ENCODE measurements at places on chromosomes 16 and 17.

- no peak for DNase-seq
Measured at GRCh38 chr17:4504188-4504587, 5.5 kb downstream of the SPNS2 start.

DNA sequence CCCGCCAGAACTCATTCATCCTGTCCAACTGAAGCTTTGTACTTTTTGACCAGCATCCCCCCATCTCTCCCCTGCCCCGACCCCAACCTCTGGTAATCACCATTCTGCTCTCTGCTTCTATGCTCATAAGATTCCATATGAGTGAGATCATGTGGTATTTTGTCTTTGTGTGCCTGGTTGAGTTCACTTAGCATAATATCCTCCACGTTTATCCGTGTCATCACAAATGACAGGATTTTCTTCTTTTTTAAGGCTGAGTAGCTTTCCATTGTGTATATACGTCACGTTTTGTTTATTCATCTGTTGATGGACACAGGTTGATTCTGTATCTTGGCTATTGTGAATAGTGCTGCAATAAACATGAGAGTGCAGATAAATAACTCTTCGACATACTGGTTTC lies 278.9 kb downstream of the SNX29 start:
- no peak for DNase-seq

- DNase-seq, result no peak
Measured at GRCh38 chr17:47281216-47281615, 27.6 kb downstream of the ITGB3 start.

- DNase-seq, result no peak
Measured at GRCh38 chr16:70393662-70394061, 45.2 kb downstream of the ST3GAL2 start.

GRCh38 chr16:2053211-2053610 lies 5.4 kb downstream of the TSC2 start:
- no peak for DNase-seq

DNA sequence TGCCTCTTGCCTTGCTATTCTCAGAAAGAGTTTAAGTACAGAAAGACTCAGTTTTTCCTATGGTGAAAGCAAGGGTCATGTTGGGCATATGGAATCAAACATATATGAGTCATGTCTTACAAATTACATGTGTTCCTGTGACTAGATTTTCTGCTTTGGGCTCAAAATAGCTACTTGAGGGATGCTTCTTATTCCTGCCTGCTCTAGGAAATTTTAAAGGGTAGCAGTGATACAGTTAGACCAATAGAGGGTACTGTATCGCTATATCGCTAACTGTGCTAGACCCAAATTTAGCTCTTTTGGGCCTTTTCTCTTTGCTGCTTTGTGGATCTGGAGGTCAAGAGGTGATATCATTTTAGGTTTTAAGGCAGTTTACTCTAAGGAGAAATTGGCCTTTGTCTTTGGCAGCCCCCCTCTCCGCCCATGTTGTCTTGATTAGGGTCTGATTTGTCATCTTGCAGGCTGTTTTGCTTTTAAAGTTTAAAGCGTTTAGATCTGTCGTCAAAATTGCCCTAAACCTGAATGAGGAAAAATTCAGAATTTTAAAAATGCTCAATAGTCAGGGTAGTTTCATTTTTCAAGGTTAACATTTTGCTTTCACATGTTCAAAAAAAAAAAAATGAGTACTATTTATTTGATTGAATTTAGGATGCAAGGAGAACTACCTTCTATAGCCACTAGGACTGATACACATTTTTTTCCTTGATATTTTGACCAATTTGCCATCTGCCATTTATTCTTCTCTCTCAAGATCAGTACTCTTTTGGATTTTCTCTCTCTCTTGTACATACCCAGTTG lies 8.8 kb downstream of the NFATC3 start:
- DNase-seq, result peak; percentile 18

GRCh38 chr17:81867170-81867990 lies 3.8 kb downstream of the ARHGDIA start:
- DNase-seq, result no peak

DNA sequence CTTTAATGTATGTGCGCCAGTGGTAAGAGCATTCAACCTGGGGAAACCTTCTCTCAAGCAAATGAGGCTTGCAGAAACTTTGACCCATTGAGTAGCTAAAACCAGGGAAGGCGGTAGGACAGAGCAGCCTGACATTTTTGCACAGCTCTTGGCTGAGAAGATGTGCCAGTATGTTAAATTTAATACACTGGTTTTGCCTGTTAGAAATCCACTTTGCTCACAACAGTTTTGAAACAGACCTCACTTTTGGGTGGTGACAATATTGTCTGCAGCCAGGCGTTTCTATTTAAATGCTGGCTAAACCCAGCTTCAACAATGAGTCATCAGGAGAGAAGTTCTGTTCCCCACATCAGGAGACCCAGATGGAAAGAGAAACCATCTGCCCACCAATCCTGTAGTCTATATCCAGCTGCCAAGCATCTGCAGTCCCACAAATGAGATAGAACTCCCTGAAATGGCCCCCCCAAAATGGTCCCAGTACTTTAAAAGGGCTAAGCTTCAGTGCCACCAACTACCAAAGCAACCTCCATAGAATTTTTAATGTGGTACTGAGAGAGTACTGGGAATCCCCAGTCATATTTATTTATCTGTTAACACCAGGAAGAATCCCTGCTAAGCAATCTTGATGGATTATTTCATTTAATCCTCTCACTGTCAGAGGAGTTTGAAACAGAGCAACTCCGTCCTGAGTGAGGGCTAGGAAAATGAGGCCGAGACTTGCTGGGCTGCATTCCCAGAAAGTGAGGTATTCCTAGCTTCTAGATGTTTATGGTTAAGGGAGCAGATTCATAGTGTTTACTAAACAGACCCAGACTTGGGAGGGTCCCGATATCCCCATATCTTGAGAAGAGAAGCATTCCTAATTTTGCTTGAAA lies 29.0 kb upstream of the CLEC3A start:
- no peak for DNase-seq

DNA sequence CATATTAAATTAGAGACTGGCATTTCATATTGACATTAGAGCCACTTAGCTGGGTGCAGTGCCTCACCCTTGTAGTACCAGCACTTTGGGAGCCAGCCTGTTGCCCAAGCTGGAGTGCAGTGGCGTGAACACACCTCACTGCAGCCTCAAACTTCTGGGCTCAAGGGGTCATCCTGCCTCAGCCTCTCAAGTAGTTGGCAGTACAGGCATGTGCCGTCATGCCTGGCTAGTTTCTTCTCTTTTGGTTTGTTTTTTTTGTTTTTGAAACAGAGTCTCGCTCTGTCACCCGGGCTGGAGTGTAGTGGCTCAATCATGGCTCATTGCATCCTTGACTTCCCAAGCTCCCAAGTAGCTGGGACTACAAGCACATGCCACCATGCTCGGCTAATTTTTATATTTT lies 8.7 kb downstream of the PPM1E start:
- DNase-seq, result no peak

DNA sequence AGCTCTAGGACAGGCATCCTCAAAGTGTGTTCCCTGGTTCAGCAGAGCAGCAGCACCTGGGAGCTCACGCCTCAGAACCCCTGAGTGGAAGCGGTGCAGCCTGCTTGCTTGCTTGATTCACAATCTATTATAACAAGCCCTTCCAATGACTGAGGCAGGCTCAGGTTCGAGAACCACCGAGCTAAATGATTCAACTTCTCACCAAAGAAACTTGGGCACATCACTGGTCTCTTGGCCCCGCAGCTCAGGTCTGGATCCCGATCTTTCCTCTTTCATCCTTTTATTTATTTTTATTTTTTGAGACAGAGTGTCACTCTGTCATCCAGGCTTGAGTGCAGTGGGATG lies 24.5 kb downstream of the CLUH start:
- DNase-seq, result no peak

DNA sequence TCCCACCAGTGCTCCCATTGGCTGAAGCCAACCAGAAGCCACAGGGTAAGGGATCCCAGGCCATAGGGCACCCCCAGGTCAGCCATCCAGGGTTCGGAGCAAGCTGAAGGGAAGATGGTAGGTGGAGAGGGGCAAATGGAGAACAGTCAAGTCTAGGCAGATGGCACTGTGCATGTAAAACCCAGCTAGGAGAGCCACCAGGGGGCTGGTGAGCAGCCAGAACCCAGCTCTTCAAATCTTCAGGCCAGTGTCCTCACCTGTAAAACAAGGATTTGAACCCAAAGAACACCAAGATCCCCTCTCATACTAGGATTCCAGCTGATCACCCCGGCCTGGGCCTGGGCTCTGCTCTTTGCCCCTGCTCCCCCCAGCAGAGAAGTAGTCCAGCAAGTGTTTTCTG lies 43.5 kb downstream of the GINS3 start:
- no peak for DNase-seq

GRCh38 chr16:56269281-56269680 lies 78.0 kb downstream of the GNAO1 start:
- peak; percentile 44 for DNase-seq

DNA sequence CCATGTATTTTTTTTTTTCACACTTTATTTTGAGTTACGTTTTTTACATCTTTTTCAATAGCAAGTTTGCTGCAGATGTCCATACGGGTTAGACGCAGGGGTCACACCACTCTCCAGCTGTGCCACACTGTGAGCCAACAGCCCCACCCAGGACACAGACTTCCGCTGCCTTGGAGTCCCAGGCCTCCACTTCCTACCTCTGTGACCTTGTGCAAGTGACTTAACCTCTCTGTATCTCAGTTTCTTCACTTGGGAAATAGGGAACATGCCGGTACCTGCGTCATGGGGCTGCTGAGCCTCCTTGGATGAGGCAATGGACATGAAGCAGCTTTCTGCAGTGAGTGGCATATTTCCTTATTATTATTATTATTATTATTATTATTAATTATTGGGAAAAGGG lies 3.3 kb upstream of the PITPNA start:
- DNase-seq, result no peak

DNA sequence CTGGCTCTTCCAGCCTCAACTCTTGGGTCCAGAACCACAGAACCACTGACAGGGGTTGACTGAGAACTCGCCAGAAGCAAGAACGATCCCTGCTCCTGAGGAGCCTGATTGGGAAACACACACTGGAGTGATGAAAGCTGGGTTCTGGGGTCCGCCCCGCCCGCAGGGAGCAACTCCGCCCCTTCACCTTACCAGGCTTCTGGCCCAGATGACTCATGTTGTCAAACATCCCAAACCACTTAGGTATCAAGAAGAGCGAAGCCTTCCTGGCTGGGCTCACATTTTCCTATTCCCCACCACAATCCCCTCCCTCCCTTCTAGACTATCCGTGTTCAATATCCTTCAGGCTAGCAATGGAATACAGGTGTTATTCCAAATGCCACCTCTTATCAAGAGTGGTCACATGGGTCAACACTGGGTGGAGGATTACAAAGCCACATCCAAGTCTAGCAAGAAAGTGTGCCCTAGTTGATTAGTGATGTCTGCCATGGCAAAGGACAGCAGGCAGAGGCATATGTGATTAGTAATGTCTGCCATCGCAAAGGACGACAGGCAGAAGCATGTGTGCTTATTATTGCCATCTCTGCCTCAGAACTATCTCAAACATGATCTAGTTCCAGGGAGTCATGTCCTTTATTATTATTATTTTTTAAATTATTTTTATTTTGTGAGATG lies 70.5 kb downstream of the TIMM22 start:
- DNase-seq, result no peak

DNA sequence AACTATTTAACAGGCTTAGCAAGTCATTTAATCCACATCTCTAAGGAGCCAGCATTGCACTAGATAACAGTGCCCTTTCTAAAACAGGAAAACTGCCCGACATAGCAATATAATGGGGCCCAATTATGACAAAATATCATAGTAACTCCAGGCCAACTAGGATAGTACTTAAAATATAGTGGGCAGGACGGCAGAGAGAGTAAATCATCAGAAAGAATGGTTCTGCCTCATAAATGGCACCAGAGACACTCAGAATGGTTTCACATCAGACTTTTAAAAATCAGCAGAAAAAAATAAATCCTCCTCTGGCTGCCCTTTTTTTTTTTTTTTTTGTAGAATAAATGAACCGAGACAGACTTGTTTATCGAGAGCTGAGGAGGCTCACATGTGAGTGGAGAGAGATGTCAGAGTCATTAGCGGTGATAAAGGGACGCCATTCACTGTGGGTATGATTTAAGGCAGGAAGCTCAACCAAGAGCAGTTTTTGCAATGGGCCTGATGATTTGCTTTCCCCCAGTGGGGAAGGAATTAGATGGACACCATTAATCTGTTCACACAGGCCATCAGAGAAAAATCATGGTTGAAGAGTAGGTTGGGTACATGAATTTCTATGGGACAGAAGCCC lies 62.6 kb downstream of the CPPED1 start:
- DNase-seq, result no peak

DNA sequence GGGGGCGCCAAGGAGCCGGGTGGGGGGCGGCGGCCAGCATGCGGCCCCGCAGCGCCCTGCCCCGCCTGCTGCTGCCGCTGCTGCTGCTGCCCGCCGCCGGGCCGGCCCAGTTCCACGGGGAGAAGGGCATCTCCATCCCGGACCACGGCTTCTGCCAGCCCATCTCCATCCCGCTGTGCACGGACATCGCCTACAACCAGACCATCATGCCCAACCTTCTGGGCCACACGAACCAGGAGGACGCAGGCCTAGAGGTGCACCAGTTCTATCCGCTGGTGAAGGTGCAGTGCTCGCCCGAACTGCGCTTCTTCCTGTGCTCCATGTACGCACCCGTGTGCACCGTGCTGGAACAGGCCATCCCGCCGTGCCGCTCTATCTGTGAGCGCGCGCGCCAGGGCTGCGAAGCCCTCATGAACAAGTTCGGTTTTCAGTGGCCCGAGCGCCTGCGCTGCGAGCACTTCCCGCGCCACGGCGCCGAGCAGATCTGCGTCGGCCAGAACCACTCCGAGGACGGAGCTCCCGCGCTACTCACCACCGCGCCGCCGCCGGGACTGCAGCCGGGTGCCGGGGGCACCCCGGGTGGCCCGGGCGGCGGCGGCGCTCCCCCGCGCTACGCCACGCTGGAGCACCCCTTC lies 484 bp downstream of the FZD2 start:
- no peak for DNase-seq

- DNase-seq, result no peak
Measured at GRCh38 chr17:11296994-11297393, 56.0 kb downstream of the SHISA6 start.

- DNase-seq, result peak; percentile 49
Measured at GRCh38 chr16:62549875-62550274, 513.6 kb upstream of the CDH8 start.

GRCh38 chr16:49158029-49158642 lies 123.5 kb downstream of the CBLN1 start:
- DNase-seq, result no peak

DNA sequence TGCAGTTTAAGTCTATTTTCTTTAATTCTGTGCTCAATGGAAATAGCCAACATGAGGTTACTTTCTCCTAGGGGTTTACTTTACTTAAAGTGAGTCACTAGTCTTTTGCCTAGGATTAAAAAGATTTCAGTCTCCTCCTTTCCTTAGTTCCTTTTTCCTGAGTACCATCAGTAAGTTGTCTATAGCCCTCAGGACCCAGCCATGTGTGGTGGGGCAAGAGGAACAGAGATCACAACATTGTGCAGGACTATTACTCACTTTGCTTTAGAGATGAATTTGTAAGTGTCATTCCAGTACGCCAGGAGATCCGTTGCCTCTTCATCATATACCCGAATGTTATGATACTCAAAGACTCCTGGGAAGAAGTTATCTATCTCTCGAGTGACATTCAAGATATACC lies 27.7 kb upstream of the CORO6 start:
- DNase-seq, result no peak

DNA sequence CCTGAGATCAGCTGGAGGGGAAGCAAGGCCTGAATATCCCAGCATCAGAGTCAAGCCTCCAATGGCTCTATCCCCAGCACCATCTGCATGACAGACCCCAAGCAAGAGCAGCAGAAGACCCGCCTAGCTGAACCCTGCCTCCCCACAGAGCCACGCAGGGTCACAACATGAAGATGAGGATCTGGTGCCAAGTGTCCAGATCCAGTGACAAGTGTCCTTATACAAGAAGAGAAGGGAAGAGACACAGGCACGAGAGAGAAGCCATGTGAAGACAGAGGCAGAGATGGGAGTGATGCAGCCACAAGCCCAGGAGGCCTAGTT lies 28.9 kb downstream of the TNFRSF13B start:
- DNase-seq, result no peak

Data from midbrain (tissue), 1 donor.